ENCODE measurements at places on chromosomes 16 and 17. TPM values are rescaled to one million over a fixed set of nuclear protein-coding genes. Genes with fewer than 3 reads are reported as not detected.

Gene EIF3CL
- total RNA-seq: 169 TPM

Gene GRB7
- total RNA-seq: 23.6 TPM

Gene RNF222
- total RNA-seq: 2.5 TPM

Gene TNFRSF13B
- total RNA-seq: not detected

Gene KRT9
- total RNA-seq: not detected

Gene UTS2R
- total RNA-seq: not detected

- DNase-seq: no peak
Measured at GRCh38 chr16:2280461-2280860, 12.5 kb upstream of the RNPS1 start.

DNA sequence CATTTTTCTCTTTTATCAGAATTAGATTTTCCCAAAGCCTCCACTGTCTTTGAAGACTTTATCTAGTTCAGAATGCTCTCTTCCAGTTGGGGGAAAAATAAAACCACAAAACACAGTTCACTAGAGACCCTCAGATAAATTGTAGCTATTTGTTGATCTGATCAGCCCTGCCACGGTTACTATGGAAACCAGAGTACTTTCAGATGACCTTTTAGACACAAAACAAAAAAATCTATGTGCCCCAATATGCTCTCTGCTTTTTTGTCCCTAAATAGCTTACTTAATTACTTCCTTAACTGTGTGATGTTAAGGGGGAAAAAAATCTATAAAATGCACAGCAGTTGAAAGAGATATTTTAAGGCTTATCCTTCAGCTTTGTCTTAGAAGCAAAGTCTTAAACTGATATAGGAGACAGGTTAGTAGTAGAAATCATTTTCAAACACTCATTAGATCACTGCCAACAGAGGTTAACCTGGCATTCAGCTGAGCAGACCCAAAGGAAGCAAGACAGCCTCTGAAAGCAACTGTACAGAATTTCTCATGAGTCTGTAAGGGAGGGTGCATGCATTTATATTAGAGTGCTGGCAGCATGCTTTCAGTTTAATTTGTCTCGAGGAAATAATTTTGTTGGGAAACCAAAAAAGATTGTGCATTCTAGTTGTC, 129.9 kb upstream of the CACNG5 start:
- no peak for DNase-seq

- no peak for DNase-seq
Measured at GRCh38 chr16:55703003-55704001, 47.5 kb downstream of the SLC6A2 start.

- DNase-seq: no peak
Measured at GRCh38 chr16:81489547-81490267, 45.1 kb downstream of the CMIP start.

GRCh38 chr16:20928774-20929411, 28.3 kb downstream of the LYRM1 start:
- DNase-seq: no peak

- no peak for DNase-seq
Measured at GRCh38 chr16:15894571-15895374, 6.4 kb upstream of the CEP20 start.

DNA sequence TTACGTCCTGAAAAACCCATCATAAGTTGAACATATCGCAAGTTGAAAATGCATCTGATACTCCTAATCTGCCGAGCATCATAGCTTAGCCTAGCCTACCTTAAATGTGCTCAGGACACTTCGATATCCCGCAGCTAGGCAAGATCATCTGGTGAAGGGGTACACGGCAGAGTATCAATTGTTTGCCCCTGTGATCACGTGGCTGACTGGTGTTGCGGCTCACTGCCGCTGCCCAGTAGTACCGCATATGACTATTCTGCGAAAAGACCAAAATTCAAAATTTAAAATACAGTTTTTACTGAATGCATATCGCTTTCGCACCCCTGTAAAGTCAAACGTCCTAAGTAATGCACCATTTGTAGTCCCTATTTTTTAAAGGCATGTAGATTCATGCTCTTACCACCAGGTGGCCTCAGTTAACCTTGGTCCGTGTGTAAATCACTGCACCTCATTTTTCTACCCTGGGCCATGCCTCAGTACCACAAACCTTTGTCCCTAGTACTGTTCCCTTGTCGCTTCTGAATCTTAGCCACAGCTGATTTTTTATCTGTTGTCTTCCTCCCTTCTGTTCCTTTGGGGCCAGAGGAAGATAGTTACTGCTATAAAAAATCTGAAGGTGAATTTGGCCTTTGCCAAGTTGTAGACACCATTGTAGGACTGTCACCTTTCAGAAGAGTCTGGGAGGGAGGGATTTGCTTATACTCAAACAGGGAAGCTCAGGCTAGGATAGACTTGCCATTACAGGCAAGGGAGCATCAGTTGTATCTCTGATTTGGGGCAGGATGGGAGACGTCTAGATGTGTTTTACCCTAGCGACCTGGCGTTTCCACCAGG, 34.4 kb downstream of the WWP2 start:
- DNase-seq: no peak

DNA sequence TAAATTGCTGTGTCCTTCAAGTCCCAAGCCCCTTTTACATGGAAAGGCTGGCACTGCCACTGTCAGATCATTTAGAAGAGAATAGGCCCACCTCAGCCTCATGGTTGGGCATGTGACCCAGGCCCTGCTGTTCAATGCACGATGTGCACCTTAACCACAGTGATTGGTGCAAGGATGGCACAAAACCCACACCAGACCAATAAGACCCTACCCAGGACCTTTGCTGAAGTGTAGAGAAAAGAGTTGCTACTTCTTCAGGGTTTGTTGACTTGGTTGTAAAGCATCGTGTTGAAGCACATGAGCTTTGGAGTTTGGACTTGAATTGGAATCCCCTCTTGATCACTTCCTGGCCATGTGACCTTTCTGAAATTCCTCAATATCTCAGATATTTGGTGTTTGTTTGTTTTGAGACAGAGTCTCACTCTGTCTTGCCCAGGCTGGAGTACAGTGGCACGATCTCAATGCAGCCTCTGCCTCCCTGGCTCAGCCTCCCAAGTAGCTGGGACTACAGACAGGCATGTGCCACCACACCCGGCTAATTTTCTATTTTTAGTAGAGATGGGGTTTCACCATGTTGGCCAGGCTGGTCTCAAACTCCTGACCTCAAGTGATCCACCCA, 24.8 kb downstream of the DNAJA2 start:
- DNase-seq: no peak

DNA sequence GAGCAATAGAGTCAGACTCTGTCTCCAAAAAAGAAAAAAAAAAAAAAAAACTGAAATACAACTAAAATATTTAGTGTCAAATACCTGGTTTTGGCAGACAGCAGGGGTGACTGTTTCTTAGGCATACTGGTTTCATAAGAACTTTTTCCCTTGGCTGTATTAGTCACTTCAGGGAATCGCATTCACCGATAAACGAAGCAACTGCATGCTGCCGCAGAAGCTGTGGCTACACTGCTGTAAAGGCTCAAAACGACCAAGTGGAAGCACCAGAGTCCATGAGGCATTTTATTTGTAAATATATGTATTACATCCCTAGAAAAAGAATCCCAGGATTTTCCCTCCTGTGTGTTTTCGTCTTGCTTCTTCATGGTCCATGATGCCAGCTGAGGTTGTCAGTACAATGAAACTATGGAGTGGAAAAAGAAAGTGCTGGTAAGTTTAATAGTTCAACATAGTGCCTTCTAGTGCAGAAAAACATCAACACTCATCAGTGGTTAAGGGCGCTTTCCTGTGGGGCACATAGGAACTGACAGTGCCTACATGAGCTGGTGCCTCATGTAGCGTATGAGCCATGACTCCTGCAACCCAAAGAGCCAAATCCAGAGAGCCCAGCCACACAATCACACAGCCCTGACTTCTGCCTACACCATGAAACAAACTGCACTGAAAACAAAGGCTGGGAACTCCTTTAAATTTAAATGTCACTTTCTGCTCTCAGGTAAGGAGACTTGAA, 7.3 kb downstream of the RPS15A start:
- no peak for DNase-seq

DNA sequence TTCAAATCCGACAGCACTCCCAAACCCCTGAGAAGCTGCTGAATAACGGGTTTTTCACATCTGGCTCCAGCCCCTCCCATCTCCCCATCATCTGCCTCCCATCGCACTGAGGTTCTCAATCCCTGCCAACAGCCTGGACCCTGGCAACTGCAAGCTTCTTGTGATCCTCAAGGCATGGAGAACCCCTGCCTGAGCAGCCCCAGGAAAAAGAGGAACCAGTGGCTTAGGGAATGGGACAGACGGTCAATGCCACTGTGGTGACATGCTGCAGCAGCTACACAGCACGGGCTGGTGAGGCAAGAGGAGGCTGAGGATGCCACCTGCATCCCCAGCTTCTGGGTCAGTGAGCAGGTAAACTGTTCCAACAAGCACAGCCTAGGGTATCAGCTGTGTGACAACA, 3.3 kb upstream of the MBTPS1 start:
- DNase-seq: no peak

- no peak for DNase-seq
Measured at GRCh38 chr17:59521465-59522126, 43.8 kb upstream of the DHX40 start.

DNA sequence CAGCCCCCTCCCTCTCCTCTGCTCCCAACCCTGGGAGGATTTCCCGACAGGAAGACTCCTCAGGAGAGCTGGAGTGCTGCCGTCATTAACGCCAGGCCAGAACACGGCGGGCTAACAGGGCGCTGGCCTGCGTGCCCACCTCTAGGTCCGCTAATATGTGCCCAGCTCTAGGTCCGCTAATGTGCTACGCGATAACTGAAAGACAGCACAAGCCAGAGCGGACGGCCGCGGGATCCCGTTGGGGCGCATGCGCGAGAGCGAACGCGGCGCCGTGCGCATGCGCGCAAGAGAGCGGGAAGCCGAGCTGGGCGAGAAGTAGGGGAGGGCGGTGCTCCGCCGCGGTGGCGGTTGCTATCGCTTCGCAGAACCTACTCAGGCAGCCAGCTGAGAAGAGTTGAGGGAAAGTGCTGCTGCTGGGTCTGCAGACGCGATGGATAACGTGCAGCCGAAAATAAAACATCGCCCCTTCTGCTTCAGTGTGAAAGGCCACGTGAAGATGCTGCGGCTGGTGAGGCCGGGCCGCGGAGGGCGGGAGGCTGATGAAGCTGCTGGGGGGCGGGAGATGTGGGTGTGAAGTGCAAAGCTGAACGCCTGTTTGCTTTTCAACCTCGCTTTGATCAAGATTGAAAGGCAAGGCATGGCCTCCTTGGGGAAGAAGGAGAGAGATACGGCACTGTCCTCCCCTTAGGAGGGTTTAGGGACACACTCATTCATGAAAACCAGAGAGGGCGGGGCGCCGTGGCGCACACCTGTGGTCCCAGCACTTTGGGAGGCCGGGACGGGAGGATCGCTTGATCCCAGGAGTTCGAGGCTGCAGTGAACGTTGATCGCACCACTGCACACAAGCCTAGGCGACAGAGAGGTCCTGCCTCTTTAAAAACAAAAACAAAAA, at the start of gene CKLF:
CKLF (plus strand) TSS at position 291 of the 892 bp plus-strand sequence; CDS start at position 431, 140 bp downstream.
- DNase-seq: no peak
